ENCODE measurements at places on chromosomes 1 and 21. TPM values are rescaled to one million over a fixed set of nuclear protein-coding genes. Genes with fewer than 3 reads are reported as not detected.

- DNase-seq, result no peak
Measured at GRCh38 chr1:190176776-190177175, 300.9 kb downstream of the BRINP3 start.

Gene PDC
- total RNA-seq, result not detected

DNA sequence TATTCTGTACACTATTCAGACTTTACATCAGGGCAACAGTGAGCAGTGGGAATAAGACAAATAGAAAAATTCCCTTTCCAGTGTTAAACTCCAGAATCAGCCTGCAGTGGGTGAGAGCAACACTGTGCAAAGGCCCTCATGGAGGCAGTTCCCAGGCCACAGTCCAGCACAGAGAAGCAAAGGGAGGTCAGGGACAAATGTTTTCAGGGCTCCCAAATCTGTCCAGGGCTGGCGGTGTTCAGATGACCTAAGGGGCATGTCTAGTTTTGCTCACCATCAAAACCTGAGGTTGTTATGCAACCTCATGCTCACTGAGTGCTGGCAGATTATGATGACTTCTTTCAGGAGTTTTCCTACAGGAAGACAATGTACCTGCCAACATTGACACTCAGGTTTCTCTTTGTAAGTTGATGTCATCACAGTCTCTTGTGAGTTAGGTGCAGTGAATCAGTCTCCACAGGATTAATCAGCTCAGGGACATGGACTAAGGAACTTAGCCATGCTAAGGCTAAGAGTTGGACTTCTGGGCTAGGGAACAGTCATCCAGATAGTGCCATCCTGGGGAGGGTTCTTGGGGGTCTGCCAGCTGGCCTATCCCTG is 3.6 kb upstream of the LCE5A start:
- no peak for DNase-seq

DNA sequence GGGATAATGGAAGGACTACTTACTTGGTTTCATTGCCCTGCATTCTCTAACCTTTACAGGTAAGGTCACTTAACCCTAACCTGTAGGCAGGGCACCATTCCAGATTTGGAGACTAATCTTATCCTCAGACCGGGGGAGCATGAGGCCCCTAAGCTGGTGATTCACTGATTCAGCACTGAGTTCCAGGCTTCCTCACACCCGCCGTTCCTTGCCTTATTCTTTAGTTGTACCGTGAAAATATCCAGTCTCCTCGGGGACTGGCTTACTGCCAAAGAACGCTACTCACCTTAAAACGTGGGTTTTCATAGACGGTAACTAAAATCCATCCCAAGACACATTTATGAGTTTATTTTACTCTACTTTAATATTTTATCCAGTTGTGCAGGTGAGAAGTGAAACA is 44.3 kb upstream of the COL24A1 start:
- DNase-seq, result no peak

GRCh38 chr1:68571454-68572235 is 74.8 kb upstream of the DEPDC1 start:
- no peak for DNase-seq

DNA sequence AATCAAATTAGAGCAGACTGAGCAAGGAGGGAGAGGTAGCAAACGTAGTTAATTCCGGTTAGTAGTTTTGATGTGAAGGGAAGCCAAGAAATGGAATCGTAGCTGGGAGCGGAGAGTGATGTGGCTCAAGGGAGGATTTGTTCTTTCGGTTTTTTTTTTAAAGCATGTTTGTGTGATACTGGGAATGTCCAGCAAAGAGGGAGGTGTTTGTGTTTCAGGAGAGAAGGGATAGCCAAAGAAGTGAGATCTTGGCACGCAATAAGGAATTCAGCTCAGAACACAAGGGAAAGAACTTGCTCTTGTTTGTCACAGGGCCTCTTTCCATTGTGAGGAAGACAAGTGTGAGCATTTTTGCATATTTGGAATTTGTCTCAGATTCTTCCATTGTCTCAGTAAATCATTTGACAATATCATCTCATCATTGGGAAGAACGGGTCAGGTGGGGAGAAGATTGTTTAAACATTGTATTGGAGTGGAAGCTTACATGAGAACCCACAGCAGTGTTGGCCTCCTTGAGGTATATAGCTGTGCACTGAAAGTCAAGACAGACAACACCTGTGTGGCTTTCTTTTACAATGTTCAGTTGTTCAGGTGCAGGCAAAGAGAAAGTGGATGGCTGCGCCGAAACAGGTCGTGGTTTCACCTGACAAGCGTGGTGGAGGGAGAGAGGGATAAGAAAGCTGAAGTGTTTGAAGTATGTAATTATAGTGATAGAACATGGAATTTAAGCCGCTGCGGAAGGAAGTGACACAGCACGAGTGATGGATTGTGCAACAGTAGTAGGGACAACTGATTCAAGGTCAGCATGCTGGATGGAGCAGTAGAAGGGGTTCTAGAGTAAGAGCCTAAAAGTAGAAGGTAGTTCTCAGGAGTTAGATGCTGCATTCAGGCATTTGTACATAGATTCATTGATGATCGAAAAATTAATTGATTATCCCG is 25.4 kb downstream of the FMN2 start:
- DNase-seq, result no peak

Gene PDXK
- total RNA-seq, result 280 TPM

Gene OR10K2
- total RNA-seq, result not detected

GRCh38 chr1:86155051-86155806 is 1.3 kb downstream of the COL24A1 start:
- peak; percentile 69 for DNase-seq

GRCh38 chr1:42670425-42670824 is 11.8 kb upstream of the YBX1 start:
- DNase-seq, result no peak

Gene IL24
- not detected for total RNA-seq

GRCh38 chr1:204357551-204358490 is 1.9 kb downstream of the PLEKHA6 start:
- DNase-seq, result no peak

DNA sequence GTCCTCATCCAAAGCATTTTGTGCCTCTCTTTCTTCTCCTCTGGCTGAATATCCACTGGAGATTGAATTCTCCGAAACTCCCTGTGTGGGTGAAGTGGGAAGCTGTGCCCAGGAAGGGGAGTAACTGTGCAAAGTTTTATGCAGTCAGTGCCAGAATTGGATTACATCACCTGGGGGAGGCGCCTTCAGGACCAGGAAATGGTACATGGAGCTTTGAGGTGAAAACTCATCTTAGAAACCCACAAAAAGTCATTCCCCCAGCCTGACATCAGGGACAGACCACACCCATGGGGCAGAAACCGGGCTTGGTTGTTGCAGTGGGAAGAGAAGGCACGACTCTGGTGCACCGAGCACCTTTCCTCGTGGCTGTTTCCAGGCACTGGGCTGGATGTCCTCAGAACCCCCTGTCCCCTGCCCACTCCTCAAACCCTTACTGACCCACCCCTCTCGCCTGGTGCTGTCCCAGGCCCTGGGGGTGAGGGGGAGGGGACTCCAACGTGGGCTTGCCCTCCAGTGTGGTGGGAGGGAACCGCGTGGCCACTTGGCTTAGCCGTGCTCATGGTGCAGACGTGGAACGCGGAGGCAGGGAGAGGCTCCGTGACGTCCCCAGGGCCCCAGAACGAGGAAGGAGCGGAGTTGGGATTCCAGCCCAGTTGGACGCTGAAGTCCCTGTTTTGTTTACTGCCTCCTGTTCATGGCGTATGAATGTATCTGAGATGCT is 15.7 kb downstream of the TFF3 start:
- peak; percentile 80 for DNase-seq

GRCh38 chr1:212532469-212533147 is 76.0 kb upstream of the ATF3 start:
- no peak for DNase-seq

Gene SPRR5
- not detected for total RNA-seq

- peak; percentile 30 for DNase-seq
Measured at GRCh38 chr1:160103658-160104408, 5.4 kb upstream of the IGSF8 start.

DNA sequence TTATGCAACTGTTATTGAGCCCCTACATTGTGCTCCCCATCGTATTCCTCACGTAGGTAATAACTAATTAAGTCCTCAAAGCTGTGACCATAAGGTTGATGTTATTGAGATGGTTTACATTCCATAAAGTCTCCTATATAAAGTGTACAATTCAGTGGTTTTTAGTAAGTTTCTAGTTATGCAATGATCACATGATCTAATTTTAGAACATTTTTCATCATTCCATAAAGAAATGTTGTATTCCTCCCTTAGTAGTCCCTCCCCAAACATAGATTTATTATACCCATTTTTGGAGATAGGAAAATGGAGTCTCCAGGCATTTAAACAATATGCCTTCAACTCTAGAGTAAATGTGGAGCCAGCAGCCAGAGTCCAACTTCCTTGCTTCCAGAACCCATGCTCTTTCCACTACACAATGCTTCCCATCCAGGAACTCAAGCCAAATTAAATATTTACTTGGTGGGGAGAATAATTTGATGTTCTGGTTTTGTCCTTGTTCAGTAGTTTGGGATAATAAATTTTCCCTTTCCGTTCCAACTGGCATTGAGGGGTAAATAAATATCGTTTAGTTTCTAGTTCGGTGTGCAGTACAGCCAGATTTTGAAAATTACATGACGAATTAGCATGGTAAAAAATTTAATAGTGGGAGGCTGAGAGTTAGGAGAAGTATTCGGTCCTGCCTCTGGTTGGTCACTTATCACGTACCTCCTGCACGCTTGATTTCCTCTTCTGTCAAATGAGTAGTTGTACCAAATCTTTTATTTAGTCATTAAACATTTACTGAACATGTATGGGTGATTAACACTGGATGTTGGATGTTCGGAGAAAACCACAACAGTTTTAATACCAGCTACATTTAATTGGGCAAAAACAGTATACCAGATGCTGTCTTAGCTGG is 66.3 kb downstream of the CACHD1 start:
- DNase-seq, result no peak

Gene TCEANC2
- 4.7 TPM for total RNA-seq

Gene CFAP141
- not detected for total RNA-seq

Gene HSPG2
- 393 TPM for total RNA-seq

Gene BRDT
- not detected for total RNA-seq

DNA sequence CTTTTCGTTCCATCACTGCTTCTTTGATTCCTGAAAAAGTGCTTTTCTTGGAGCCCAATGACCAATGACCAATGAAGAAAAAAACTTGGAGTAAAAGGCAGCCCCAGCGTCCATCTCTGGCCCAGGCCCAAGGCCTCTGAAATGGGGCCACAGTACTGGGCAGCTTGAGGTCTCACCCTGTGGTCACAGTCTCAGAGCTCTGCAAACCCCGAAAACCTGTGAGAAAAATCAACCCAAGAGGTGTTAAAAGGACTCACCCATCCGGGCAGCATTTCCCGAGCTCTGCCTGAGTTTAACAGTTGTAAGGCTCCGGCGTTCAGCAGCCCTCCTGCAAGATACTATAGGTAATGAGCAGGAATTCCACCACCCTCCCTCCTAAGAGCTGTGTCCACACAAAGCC is 2.1 kb upstream of the EFHD2 start:
- DNase-seq, result no peak

DNA sequence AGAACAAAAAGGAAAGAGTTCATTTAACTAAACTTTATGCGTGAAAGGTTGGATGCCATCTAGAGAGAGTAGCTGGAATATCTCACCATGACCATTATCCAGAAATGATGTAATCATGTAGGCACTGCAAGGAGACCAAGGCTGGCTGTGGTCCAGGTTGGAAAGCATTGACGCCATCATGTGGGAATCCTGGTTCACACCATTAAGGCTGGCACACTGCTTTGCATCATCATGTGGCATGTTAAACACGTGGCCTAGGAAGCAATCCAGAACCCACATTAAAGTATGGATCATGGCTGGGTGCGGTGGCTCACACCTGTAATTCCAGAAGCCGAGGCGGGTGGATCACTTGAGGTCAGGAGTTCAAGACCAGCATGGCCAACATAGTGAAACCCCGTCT is 4.3 kb downstream of the ADAMTS1 start:
- no peak for DNase-seq

GRCh38 chr21:26587736-26588201 is 14.7 kb upstream of the CYYR1 start:
- no peak for DNase-seq

DNA sequence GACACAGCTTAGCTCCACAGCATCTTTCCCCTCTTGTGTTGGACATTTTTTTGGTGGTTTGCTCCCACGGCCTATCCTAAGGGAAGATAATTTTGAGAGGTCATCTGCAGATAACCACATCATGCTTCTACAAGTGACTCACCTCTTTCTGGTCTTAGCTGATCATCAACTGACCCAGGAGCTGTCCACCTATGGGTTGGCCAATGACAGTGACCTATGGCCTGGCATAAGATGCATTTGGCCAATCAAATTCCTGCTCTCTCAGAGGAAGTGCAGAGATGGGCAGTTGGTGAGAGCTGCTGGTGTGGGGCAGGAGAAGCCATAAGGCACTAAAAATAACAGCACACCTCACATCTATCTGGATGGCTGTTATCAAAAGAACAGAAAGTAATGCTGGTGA is 100.0 kb upstream of the CLDN14 start:
- DNase-seq, result no peak

Gene TMOD4
- total RNA-seq, result not detected

DNA sequence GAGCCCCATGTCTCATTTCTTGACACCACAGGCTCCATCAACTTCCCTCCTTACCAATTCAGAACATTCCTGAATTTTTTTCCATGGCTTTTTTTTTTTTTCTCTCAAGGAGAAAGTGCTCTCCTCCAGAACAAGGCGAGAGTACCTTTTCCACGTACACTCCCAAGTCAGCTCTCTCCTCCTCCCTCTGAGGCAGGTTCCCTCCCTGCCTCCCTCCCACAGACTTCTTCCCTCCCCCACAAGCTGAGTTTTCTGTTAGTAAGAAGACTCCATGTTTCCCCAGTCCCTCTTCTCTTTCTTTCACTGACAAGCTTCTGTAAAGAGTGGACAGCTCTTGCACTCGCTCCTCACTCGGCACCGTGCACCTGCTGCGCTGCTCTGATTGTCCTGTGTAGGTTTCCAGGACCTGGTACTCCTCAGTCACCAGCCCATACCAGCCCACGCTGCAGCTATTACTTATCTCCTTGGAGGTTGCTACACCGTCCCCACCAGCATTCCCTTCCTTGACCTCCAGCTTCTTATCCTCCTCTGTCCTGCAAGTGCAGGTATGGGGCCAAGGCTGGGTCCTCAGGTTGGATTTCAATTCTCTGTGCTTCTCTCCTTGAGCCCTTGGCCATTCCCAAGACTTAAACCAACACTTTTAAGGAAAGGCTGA is 3.8 kb downstream of the TRAF5 start:
- no peak for DNase-seq

GRCh38 chr1:150561254-150561973 is 12.2 kb downstream of the ADAMTSL4 start:
- DNase-seq, result peak; percentile 97

DNA sequence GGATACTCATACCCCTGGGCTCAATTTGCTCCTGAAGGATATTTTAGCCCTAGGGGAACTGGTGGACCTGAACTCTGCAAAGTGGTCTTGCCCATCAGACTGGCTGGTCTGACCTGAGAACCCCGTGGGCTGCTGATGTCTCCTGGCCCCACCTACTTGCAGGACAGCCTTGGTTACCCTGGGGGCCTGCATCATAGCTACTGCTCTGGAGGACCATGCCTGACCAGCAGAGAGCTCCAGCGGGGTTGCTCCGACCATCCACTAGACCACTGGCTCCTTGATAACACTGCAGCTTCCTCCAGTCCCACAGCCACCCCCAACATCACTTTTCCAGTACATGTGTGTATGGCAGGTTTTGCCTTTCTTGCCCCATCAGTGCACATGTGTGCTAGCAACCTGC is 331.6 kb upstream of the BRINP3 start:
- DNase-seq, result peak; percentile 26

GRCh38 chr1:115426956-115427355 is 88.9 kb upstream of the NGF start:
- DNase-seq, result no peak

- no peak for DNase-seq
Measured at GRCh38 chr1:211910113-211910884, 79.7 kb upstream of the LPGAT1 start.
